ENCODE measurements at places on chromosomes 7 and 10. TPM values are rescaled to one million over a fixed set of nuclear protein-coding genes. Genes with fewer than 3 reads are reported as not detected.

The LIPJ gene
- not detected for total RNA-seq

The KCND2 gene
- 2.9 TPM for total RNA-seq

The OGA gene
- 92.7 TPM for total RNA-seq

The PLAC9 gene
- total RNA-seq = 94.2 TPM

The SPDYE9 gene
- not detected for total RNA-seq

The THSD7A gene
- total RNA-seq = 6.0 TPM

The OPALIN gene
- not detected for total RNA-seq

The TRIM8 gene
- total RNA-seq = 146 TPM

The UBE3C gene
- 75.3 TPM for total RNA-seq

The LIPK gene
- total RNA-seq = not detected

The SLIT1 gene
- total RNA-seq = 0.19 TPM

The MMD2 gene
- not detected for total RNA-seq

The FRMD4A gene
- total RNA-seq = 188 TPM

The PON1 gene
- total RNA-seq = 0.19 TPM

Measured in mesenteric fat pad (tissue), 1 donor.